NCI-H748 treated with DMSO at 0.1 percent for 48 hours (cell line): ENCODE measurements at places on chromosomes 7 and 10.

DNA sequence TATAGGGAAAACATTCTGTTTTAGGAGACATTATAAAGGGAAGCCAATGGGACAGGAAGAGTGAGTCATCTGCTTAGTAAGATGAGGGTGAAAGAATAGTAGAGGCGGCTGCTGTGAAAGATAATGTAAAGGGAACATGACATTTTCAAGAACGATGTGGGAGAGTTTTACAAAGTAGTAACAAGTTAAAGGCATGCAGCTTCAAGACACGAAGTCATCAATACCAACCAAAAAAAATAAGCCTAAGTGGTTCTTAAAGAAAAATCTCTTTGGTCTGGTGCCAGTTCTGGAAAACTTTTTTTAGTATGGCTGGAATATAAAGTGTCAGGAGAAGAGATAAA is 6.1 kb downstream of the GSTO1 start:
- no peak for DNase-seq

DNA sequence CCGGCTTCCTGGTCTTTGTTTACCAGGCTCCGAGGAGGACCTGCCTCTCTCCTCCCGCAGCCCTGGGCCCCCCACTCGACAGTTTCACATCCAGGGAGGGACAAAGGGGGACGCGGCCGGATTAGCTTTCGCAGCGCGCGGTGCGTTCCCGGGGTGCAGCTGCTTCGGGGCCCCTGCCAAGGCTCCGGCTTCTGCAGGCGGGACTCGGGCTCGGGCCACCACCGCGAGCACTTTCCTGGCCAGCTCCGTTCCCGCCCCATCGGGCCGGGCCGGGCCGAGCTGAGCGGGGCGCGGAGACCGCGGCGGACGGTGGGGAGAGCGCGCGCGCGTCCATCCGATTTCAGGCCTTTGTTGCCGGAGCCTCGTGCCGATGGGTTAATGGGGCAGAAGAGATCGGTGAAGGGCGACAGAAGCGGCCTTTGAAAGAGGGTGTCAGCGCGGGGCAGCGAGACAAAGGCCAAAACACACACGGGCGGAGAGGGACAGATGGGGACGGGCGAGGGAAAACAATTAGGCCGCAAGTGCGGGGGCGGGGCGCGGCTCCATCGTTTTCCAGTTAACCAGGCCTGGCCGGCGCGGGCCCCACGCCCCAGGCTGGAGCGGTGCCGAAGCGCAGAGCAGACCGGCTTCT is 8.5 kb upstream of the UNCX start:
- no peak for DNase-seq

DNA sequence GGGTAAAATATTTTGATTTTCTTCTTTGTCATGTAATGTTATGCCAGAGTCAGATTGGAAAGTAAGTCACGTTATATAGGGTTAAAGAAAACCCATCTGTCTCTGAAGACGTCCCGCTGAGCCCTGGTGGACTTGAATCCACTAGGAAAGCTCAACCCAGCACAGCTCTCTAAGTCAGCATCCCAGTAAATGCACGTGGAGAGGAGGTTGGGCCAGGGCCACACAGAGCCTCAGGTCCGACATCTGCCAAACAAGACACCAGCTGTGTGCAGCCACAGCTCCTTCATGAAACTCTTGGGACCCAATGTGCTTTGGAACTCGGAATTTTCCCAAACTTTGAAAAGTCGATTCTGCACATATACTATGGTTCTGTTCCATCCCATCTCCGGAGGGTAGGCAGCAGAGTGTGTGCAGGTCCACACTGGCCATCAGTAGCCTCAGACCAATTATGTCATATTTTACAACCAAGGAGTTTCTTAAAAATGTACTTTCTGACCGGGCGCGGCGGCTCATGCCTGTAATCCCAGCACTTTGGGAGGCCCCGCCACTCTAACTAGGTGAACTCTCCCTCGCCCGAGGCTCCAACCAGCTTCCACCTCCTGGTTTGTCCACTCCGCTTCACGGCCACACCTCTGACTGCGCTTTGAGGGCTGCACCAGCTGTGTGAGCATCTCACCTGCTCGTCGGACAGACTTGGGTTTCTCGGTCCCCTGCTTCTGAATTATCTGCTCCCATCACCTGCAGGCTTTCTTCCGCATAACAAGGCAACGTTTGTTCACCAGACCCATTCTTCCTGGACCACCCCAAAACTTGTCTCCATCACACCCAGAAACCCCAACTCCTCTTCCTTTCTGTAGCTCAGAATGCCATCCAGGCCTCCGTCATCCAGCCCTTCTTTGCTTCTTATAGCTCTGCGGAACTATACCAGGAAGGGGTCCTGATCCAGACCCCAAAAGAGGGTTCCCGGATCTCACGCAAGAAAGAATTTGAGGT is 29.7 kb upstream of the DNAJB6 start:
- DNase-seq, result no peak

- DNase-seq, result peak; percentile 81
Observed at GRCh38 chr7:30476459-30477145, 2.0 kb downstream of the NOD1 start.

DNA sequence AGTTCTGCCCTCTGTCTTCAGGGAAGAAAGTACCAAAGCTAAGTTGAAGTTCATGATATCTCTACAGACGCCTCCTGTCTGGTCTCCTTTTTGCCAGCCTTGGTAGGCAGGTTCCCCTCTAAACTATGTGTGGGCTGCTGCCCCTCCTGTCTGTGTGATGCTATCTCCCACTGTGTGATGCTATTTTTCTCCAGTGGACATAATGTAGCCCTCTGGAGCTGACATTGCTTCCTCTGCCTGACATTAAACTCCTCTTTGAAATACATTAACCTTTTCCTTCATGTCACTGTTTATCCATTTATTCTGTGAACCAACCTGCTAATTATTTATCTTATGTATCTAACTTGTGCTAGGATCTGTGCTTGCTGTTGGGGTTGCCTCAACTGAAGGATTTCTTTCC is at the start of gene PRSS58:
TSS of gene PRSS58 (minus strand) at position 101 of the 400 bp plus-strand sequence. CDS start 351 bp downstream, outside the sequence.
- no peak for DNase-seq

GRCh38 chr7:94182066-94182465 is 177.9 kb upstream of the BET1 start:
- no peak for DNase-seq

GRCh38 chr7:75847707-75848106 is 31.1 kb upstream of the RHBDD2 start:
- no peak for DNase-seq

DNA sequence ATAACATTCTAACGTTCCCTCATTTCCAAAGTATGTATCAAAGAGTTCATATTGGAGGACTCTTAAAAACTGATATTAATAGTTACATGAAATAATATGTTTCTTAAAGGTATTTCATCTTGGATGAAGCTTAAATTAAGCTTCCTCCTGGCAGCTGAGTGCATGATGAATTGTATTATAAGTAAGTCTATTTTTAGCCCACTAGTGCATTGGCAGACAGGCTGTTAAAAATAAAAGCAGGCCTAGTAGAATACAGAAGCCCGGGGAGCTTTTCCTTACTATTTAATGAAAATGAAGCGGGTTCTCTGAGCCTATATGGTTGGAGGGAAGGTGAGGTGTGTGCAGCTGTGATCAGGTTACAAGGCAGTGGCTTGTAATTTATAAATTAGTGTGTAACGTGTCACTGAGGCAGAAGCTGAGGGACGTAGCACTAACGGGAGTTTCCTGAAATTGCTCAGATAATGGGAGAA is 130.7 kb upstream of the KMT2E start:
- DNase-seq, result no peak

GRCh38 chr10:108598831-108599230 is 1324.5 kb downstream of the XPNPEP1 start:
- no peak for DNase-seq

DNA sequence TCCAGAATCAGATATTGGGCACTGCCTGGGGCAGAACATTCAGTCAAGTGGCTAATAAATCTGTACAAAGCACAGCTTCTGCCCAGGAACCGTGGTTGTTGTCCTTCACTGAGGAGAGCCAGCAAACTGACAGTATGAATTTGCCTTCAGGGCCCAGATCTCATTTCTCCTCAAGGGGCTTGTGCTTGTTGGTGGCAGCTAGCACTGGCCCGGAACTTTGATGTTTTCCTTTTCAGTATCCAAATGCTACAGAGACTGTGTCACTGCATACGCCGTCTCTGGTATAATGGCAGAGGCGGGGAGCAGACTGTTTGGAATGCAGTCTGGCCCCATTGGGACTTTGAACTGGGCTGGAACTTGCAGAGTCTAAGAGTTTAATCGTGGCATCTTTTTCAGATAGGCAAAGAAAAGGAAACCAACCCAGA is 30.4 kb upstream of the ADD3 start:
- DNase-seq, result no peak

DNA sequence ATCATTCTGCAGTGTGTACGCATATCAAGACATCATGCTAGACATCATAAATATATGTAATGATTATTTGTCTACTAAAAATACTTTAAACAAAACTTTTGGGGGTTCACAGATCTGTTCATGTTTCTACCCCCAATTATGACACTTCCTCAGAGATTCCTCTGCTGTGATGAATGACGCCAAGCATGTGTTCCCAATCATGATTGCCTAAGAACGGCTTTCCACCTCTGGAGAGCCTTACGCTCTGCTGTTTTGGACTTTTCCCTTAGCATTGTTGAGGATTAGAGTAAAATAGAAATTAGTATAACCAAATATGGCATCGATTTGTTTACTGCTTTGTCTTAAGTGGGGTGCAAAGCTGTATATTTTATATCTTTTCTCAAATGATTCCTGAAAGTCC is 236.3 kb upstream of the IGFBP3 start:
- DNase-seq, result no peak

DNA sequence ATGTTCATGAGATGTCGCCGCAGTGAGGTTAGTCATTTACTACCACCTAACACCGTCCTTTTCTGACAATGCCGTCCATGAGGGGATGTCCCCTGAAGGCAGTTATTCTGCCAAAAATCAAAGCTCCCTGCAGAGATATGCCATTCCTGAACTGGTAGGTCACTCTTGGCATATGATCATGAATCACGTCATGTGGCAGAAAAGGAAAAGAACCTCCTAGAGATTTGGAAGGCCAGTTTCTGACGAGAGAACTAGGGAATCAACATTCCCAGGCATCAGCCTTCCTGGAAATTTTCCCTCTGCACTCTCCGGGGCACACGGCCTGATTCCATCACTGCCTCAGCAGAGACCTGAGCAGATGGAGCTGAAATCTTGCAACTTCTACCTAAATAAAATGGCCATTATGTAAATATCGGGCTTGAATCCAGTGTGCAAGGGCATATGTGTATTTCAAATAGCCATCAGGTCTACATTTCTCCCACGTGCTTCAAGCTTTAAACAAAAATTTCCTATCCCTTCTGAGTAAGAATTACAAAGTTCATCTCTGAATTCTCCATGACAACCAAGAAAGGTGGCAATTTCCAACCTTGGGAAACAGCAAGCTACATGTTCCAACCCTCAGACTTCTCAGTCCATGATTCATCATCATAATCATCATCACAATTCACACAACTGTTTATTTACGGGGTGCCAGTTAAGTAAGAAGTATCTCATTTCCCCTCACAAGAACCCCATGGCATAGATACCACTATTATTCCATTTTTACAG is 46.5 kb downstream of the AMPH start:
- no peak for DNase-seq

DNA sequence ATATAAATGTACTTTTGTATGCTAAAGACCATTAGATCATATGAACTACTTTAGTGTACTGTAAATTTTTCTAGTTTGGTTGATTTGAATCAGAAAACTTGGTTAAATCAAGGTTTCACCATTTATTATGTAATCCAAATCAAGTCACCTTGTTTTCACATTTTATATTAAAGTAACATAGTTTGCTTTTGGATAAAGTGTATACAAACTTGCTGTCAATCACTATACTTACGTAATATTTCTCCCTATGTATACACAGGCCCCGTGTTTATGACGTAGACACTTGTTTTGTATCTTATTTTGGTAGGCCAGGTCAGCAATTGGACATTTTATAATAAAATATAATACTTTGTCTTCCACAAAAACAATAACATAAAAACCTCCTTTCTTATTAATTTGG is 32.2 kb downstream of the NAMPT start:
- no peak for DNase-seq
